ENCODE measurements at places on chromosomes 1 and 21.

DNA sequence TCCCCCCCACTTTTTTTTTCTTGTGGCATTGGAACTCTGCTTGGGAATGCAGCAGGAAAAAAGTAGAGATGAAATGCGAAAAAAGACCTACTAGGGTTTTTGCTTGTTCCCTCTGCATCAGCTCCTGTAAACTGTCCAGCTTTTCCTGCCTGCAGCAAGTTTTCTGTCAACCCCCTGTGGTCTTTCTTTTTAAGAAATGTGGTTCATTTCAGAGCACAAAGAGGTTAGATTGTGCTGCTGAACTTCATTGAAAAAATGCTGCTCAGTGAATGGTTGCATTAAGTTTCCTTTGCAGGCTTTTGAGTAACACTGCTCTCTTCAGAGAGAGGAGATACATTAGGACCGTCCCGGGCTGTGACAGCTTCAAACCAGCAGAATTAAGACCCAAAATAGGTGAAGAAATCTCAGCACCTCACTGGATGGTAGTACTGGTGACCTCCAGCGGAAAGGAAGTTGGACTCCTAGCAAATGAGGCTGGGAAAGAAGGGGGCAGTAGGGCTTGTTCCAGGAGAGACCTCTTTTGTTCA is 80.7 kb downstream of the NDUFS5 start:
- DNase-seq: no peak

DNA sequence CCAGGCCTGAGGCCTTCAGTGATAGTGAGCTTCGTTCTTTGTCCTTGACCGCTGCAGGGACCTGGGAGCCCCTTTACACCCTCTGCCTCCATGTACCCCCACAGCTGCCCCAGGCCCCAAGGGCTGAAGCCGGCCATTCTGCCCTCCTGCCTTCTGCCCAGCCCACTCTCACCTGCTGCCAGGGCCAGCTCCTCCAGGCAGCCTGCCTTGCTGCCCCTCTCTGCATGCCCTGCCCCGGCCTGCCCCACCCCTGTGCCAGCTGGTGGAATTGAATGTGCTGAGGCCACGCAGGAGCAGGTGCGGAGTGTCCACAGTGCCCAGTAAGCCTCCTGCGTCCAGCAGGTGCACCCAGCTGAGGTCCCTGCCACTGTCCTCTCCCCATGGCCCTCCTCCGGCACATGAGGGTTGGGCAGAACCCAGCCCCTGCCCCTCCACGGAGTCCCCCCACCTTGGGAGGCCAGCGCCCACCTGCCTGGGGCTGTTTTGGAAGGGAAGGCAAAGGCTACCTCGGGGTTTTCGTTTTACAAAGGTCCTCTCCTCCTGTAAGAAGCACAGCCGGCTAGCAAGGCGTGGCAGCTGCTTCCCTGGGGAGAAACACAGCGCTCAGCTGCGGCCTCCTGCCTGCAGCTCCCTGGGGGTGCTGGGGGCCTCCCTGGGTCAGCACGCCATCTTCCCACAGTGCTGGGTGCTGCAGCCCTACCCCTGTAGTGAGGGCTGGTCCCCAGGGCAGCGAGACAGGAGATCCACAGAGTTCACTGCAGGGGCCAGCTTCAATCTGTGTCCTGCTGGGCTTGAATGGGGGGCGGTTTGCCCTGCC is 21.0 kb downstream of the MMEL1 start:
- DNase-seq: no peak

- DNase-seq: no peak
These were observed 4.1 kb downstream of the ZC3H12A start for GRCh38 chr1:37478451-37478881.

DNA sequence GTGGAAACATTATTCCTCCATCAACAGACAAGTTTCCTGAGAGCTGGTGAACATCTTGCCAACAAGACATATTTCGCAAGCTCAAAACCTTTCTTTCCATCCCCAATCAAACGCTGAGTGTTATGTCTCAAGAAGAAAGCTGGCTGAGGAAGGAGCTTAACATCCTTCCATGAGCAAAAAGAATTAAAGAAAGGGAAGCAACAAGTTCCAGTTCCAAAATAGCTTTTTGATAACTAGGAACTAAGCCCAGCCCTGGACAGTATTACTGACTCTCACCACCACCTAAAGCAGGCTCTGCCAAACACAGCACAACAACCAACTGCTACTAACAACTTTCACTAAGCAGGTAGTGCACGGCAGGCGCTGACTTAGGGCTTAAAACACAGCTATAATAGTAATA is 50.2 kb downstream of the CAPZB start:
- DNase-seq: no peak

GRCh38 chr21:45750936-45751335 is 107.4 kb downstream of the PCBP3 start:
- no peak for DNase-seq

- no peak for DNase-seq
These were observed 30.8 kb downstream of the NEK2 start for GRCh38 chr1:211644653-211645052.

All from NCI-H2107 (cell line).